Left renal cortex interstitium (tissue), 4 donors: ENCODE measurements at places on chromosomes 1 and 21. TPM values are rescaled to one million over a fixed set of nuclear protein-coding genes. Genes with fewer than 3 reads are reported as not detected.

GRCh38 chr1:31531177-31531999 is 44.9 kb upstream of the TINAGL1 start:
- DNase-seq = no peak

KCNK1 gene
- polyA plus RNA-seq = 7.6 TPM

GRCh38 chr1:147769106-147769505 is 8.7 kb upstream of the GJA5 start:
- DNase-seq = no peak

GRCh38 chr1:161115132-161115711 is 2.6 kb downstream of the PFDN2 start:
- DNase-seq = no peak

- DNase-seq = peak; percentile 68
These were observed at the start of gene PCBP3 for GRCh38 chr21:45643021-45643980. Gene PCBP3, plus strand, starts transcription at chr21:45643725. Its CDS starts 206,361 bp downstream, at chr21:45850086.

DNA sequence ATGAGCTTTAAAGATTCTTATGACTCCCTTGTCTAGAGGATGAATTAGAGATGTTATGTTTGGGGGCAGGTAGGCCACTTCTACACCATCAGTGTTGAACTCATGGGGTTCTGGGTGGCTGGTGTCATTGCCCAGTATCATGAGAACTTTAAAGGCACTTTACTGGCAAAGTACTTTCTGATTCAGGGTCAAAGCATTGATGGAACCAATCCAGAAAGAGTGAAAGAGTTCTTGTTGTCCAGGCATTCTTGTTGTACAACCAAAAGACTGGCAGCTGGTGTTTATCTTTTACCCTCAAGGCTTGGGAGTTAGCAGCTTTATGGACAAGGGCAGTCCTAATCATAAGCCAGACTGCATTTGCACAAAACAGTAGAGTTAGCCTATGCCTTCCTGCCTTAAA is 673.0 kb downstream of the USP25 start:
- DNase-seq = no peak

- DNase-seq = no peak
These were observed 7.2 kb downstream of the CD34 start for GRCh38 chr1:207903767-207904166.

DNA sequence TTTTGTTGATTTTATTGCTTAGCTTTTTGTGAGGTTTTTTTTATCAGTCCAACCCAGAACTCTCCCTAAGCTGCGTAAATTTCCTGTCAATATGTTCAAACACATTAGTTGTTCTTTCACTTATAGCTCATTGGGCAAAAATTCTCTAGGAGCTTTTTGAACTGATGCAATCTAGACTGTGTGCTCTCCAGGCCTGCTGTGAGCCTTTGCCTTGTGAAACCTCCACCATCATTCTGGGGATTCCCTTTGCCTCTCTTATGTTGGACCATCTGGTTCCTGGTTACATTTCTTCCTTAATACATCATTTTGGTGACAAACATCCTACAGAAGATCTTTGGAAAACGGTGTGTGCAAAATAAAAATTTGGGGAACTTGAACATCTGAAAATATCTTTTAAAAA is 247.2 kb downstream of the LRRC7 start:
- DNase-seq = no peak

- DNase-seq = no peak
These were observed 4.5 kb upstream of the DIP2A start for GRCh38 chr21:46454142-46454541.

DNA sequence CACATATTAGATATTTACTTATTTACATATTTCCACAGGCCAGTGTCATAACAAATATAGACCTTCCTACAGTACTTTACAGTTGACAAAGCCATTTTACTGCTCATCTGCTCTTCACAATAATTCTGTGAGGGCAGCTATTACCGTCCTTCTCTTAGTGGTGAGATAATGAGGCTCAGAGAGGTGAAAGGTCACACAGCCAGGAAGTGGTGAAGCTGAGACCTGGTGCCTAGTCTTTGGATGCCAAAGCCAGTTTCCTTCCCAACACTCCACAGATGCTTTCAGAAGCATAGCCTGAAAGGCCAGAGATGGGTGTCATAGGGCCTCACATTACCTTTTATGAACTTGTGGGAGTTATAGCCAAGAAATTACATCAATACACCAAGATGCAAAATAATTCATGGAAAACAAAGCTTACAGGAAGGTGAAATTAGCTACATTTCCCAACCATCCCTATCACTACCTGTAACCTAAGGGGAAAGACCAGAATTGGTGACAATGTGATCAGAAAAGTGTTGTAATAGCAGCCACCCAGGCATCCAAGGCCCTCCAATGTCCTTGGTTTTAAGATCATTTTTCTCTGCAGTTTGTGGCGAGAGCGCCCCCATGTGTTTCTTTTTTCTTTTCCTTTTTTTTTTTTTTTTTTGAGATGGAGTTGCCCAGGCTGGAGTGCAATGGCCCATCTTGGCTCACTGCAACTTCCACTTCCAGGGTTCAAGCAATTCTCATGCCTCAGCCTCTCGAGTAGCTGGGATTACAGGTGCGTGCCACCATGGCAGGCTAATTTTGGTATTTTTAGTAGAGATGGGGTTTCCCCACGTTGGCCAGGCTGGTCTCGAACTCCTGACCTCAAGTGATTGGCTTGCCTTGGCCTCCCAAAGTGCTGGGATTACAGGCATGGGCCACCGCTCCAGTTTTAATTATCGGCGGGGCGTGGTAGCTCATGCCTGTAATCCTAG is 26.5 kb upstream of the RPL11 start:
- DNase-seq = no peak

DNA sequence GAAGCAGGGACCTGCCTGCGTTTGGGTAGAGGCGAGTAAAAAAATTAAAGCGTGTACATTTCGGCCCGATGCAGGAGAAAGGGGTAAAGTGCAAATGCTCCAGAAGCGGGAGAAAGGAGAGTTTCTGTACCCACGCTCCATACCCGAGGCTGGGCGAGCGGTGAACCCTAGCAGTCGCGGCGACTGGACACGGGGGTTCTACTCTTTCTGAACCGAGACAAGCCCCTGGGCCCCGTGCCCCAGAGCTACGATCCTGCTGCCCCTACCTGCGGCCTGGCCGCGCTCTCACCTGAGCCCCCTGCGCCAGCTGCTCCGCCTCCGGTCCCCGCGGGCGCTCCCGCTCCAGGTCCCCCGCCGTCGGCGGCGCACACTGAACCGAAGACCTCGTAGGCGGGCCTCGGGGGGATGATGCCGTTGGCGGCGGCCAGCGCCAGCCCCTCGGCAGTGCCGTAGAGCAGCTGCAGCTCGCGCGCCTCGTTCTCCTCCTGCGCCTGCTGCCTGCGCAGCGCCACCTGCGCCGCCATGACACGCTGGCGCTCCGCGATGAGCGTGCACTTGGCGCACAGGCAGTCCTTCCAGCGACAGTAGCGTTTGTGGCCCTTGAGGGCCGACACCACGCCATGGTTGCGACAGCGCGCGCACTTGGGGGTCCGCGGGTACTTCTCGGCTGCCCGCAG is 2.4 kb downstream of the DMRTA2 start:
- no peak for DNase-seq

FAM78B gene
- 1.1 TPM for polyA plus RNA-seq

GRCh38 chr1:60461925-60462595 is 388.5 kb upstream of the C1orf87 start:
- DNase-seq = no peak

DNAJC6 gene
- 5.9 TPM for polyA plus RNA-seq

C1orf141 gene
- polyA plus RNA-seq = not detected

DNA sequence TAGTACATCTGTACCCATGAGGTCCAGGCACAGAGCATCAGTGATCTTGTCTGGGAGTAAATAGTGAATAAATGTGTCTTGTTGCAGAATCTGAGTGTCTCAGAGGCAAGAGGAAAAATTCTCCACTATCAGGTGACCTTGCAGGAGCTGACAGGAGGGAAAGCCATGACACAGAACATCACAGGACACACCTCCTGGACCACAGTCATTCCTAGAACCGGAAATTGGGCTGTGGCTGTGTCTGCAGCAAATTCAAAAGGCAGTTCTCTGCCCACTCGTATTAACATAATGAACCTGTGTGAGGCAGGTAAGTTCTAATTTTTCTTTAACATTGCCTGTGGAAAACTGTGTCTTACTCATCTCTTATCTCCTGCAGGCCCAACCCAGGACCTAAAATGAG is 43.1 kb downstream of the IL12RB2 start:
- DNase-seq = no peak

MROH7 gene
- 2.8 TPM for polyA plus RNA-seq

- DNase-seq = no peak
These were observed 153.5 kb downstream of the DPYD start for GRCh38 chr1:97767381-97767780.

NBPF4 gene
- polyA plus RNA-seq = not detected

LY9 gene
- 0.13 TPM for polyA plus RNA-seq

GRCh38 chr1:44585315-44585920 is 88.9 kb downstream of the TMEM53 start:
- no peak for DNase-seq

TBX15 gene
- 0.34 TPM for polyA plus RNA-seq

CCDC185 gene
- polyA plus RNA-seq = 0.20 TPM

GRCh38 chr1:203597331-203598090 is 29.1 kb upstream of the ATP2B4 start:
- DNase-seq = no peak

DNA sequence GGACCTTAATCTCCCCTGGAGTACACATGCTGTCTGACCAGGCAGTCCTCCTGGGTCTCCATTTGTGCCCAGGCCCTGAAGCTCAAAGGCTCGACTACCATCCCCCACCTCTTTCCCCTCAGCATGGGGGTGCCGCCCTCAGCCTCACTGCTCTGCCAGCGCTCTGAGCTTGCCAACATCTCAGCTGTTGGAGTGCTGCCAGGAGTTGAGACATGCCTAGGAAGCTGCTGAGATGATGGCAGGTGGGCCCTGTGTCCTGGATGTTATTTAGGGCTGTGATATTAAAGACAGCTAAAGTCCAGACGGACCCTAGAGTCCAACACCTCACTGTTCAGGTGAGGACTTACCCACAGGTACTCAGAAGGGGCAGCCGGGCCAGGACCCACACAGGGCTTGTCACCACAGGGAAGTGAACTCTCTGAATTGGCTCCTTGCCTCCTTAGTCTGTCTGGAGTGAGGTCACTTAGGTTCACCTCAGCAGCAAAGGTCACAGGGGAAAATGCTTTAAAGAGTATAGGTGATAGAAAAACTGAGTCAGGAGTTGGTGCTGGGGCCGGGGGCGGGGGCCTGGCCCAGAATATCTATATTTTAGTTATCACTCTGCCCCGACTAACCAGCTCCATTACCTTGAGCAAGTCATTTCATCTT is 19.7 kb upstream of the KCNC4 start:
- DNase-seq = no peak

DNA sequence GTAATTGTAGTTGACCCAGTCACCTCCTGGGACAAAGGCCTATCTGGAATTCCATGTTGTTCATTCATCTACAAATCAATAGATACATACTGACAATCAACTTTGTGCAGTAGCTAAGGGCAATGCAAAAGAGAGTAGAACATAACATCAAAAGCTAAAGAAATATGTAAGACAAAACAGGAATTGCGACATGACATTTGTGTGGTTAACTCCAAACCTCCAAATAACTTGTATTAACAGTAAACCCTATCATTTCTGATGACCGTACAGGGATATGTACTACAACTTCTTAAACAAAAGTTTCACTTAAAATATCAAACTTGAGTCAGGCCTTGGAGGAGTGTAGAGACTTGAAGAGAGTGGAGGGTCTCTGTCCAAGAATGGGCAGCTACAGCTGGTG is 317.6 kb downstream of the SPATA17 start:
- DNase-seq = no peak

DNA sequence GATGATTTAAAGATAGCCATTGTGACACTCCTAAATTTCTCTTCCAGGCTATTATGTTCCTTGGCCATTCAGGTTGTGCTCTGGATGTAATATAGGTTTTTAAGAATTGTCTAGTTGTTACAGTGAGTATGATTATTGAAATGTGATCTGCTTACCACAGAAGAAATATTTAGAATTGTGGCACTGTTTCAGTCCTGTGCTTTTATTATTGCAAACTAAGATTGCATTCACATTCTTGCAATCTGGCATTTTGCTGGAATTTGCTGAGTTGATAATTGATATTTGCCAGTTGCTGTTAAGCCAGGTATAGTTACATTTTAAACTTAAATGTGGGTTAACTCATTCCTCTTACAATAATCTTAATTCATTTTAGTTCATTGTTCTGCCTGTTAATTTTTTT is 22.3 kb downstream of the EXO1 start:
- DNase-seq = no peak

DNA sequence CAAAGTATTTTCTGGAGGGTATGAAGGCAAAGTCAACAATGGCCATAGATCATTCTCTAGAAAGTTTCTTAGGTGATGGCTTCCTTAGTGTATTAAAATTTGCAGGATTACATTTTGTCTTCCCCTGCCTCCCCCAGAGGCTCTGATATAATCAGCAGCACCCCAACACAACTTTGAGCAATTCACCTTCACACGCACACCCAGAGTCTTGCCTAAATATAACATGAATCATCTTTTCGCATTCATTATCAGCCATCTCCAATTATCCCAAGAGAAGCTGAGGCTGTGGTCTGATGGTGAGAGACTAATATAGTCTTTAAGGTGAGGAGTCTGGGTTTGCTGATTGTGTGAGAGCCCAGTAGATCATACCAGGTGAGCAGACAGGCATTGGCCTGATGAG is 343.0 kb downstream of the RRAGC start:
- DNase-seq = no peak

COL6A1 gene
- polyA plus RNA-seq = 218 TPM

DNA sequence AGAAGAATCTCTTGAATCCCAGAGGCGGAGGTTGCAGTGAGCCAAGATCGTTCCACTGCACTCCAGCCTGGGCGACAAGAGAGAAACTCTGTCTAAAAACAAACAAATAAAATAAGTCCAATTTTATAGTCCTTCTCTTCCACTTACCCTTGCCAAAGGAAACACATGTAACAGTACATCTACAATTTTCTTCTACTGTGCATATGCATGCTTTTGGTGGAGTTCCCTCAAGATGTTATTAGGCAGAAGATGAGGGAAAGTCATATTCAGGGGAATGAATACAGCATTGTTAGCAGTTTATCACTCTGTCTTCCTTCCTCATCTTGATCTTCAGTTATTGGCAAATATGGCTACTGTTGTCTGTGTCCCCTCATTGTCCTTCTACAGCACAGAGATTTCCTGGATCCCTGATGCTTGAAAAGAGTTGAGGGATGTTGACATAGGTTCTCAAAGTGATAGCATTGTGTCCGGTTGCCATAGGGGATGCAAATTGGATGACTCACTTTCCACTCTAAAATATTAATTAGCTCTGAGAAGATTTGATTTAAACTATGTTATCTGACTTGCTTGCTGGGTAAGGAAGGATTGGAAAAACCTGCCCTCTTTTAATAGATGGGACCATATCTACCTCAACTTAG is 1173.6 kb downstream of the KCNT2 start:
- no peak for DNase-seq

DNA sequence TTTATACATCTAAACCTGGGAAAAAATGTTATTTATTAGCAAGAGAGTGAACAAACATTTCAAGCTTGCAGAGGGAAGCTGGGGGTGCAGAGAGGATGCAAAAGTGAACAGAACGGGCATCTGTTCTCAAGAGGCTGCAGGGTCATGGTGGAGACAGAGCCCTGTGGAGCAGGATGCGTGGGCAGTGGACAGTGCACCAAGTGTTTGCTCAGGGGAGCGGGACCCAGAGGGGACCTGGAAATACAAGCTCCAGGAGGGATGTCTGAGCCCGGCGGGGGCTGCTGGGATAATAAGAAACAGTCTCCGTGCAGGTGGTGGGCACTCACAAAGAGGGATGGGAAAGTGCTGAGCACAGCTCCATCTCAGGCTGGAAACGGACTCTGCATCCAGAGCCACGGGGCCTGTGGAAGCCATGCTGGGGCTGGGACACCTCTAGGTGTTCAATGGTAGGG is 105.3 kb upstream of the SLC45A1 start:
- DNase-seq = no peak
